ENCODE measurements at places on chromosomes 1 and 21. TPM values are rescaled to one million over a fixed set of nuclear protein-coding genes. Genes with fewer than 3 reads are reported as not detected.
A peak's percentile ranks its signal among the peaks of the same experiment; 100 is the strongest.

DNA sequence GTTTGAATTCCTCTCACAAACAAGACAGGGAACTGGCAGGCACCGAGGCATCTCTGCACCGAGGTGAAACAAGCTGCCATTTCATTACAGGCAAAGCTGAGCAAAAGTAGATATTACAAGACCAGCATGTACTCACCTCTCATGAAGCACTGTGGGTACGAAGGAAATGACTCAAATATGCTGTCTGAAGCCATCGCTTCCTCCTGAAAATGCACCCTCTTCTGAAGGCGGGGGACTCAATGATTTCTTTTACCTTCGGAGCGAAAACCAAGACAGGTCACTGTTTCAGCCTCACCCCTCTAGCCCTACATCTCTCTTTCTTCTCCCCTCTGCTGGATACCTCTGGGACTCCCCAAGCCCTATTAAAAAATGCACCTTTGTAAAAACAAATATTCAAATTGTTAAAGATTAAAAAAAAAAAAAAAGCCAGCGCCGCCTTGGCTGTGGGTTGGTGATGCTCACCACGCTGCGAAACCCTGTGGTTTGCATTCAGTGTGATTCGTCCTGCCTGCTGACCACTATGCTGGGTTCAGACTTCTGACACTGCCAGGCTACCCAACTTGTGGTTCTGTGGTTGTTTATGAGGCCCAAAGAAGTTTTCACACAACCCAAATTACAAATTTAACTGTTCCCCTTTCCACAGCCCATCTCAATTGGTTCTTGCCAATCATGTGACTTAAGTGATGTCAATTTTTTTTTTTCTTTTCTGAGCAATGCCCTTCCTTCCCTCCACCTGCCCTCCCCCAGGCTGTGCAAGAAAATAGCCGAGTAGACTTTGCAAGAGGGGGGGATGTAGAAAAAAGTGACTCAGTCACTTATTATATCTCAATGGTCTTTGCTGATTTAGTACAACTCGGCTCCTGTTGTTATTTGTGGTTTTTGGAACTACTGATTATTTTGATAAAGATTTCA is at the start of gene RUNX1:
Gene RUNX1 (minus strand): TSS at position 597 of the 912 bp plus-strand sequence.
- peak; percentile 94 for DNase-seq

Gene PMVK
- 8.8 TPM for total RNA-seq

- no peak for DNase-seq
Observed at GRCh38 chr1:29876902-29877301, 640.6 kb downstream of the PTPRU start.

Gene UTS2
- total RNA-seq = not detected

GRCh38 chr1:247797518-247797917 is 26.4 kb downstream of the OR14A16 start:
- DNase-seq = no peak

DNA sequence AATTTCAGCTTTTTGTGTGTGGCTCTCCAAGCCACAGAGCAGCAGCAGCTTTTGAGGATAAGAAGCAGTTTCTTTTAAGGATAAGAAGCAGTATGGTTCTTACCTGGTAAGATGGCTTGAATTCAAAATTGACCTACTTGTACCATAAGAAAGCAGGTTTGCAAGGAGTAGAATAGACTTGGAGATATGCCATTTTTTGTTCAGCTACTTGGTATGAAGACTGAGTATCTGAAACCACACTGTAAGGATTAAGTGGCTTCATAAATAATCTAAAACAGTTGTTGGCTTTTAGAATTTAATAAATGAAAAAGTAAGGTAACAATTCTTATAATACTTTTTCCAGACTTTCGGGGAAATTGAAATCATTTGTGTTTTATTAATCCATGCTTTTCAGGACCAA is 74.2 kb downstream of the ATF6 start:
- no peak for DNase-seq

DNA sequence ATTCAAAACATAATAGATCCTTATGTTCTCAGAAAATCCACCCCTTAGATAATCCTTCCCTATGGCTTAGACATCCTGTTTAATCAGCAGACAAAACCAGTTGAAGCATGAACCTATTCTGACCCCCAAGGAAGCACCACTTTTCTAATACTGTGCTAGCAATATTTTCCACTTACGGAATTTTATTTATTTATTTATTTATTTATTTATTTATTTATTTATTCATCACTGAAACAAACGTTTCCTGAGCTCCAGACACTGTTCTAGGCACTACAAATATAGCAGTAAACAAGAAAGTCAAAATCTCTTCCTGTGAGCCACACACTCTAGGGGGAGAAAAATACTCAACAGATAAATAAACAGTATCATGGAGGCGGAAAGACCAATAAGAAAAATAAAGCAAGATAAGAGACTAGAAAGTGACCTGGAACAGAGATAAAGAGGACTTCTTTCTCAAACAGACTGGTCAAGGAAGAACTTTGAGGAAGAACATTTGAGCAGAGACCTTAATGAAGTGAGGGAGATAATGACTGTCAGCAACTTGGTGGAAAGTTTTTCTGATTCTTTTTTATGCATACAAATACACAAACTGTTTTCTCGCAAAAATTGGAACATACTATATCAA is 145.5 kb upstream of the POGK start:
- no peak for DNase-seq

GRCh38 chr1:90800012-90800717 is 83.1 kb upstream of the BARHL2 start:
- no peak for DNase-seq

Gene ZNF697
- total RNA-seq = 6.4 TPM

Gene HES4
- 12.4 TPM for total RNA-seq

GRCh38 chr1:14010476-14010875 is 310.5 kb downstream of the PRDM2 start:
- DNase-seq = no peak

DNA sequence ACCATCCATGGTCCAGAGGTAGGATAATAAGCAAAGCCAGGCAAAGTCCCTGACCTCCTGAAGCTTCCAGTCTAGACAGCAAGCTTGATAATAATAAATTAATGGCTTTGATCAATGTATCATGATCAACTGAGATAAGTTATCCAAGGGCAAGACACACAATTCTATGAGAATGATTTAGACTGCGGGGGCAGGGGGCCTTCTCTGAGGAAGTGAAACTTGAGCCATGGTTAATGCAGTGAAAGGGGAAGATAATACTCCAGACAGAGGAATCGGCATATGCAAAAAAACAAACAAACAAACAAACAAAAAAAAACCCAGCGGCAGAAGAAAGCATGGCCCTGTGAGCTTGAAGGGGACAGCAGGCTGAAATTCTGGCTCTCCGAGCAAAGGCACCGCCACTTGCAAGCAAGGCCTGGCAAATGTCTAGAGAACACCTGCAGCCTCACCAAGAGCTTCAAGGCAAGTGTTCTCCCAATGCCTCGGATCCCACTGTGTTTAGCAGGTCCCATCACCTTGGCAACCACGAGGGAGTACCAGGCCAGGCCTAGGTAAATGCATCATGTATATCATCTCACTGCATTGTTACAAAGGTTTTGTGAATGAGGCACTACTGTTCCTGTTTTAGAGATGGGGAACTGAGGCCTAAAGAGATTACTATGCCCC is 24.9 kb downstream of the CSMD2 start:
- DNase-seq = no peak

DNA sequence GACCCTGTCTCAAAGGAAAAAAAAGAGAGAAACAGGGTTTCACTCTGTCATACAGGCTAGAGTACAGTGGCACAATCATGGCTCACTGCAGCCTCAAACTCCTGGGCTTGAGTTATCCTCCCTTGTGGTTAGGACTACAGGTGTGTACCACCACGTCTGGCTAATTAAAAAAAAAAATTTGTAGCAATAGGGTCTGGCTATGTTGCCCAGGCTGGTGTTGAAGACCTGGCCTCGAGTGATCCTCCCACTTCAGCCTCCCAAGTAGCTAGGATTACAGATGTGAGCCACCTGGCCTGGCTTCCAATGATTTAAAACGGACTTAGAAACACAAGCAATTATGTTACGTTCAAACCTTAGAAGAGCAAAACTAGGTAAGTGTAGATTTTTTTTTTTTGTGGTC is 22.1 kb downstream of the GOLPH3L start:
- DNase-seq = no peak

Gene ACTN2
- 0.05 TPM for total RNA-seq

- peak; percentile 61 for DNase-seq
Observed at GRCh38 chr1:185409763-185410528, 92.9 kb upstream of the IVNS1ABP start.

DNA sequence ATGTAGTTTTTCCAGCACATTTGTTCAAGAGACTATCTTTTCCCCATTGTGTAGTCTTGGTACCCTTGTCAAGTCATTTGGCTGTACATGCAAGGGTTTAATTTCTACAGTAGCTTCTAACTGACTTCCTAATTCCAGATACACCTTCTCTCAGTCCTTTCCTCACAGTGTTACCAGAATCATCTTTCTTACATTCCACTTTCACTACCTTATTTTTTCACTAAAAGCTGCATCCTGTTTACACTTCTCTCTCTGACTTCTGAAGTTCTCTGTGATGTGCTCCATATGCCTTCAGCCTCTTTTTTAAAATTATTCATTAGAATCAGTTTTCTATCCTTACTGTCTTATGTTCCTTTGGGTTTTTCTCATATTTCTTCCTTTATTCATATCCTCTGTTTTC is 57.1 kb upstream of the RWDD3 start:
- DNase-seq = no peak

DNA sequence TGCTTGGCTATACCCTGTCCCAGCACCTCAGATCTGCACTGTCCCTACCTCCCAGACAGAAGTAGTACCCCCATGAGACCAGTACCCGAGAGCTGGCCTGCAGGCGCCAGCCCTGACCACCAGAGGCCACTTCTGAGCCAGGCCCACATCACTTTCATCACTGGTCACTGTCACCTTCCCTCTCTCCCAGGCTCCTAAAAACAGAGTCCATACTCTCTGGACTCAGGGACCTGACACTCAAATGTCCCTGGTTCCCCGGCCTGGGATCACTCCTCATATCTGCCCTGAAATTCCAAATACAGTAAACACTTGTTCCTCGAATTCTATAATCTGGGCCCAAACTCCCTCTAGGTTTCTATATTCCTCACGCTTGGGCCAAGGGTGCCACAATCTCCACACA is 18.7 kb downstream of the TMEM53 start:
- DNase-seq = no peak

Gene FAM229A
- total RNA-seq = 1.9 TPM

DNA sequence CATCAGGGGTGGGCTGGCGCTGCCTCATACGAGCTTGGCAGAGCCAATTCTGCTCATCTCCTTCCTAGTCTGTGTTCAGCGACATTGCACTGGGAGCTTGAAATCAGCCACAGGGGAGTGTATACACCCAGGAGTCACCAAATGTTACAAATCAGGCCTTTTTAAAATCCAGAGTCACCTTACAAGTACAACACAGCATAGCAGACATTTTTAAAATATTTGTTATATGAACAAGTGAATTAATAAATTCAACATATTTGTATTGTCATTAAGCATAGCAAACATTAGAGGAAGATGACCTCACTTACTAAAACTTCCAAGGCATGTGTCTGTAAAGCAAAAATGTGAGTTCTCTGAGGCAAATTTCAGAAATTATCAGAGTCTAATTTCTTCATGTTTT is 210.0 kb downstream of the HLX start:
- peak; percentile 48 for DNase-seq

DNA sequence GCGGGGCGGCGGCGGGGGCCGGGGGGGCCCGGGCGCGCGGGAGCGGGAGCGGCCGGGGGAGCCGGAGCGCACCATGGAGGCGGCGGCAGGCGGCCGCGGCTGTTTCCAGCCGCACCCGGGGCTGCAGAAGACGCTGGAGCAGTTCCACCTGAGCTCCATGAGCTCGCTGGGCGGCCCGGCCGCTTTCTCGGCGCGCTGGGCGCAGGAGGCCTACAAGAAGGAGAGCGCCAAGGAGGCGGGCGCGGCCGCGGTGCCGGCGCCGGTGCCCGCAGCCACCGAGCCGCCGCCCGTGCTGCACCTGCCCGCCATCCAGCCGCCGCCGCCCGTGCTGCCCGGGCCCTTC is 546 bp downstream of the SKI start:
- DNase-seq = no peak

Measured in renal cortical epithelial cell (primary cell).